ENCODE measurements at places on chromosomes 12 and 14. TPM values are rescaled to one million over a fixed set of nuclear protein-coding genes. Genes with fewer than 3 reads are reported as not detected.
A peak's percentile ranks its signal among the peaks of the same experiment; 100 is the strongest.

GRCh38 chr12:56518570-56518969 is 3.0 kb upstream of the RBMS2 start:
- no peak for DNase-seq

- no peak for DNase-seq
Observed at GRCh38 chr14:35539969-35540368, 6.0 kb downstream of the INSM2 start.

- DNase-seq, result no peak
Observed at GRCh38 chr12:65968359-65968758, 144.1 kb downstream of the HMGA2 start.

- DNase-seq, result no peak
Observed at GRCh38 chr12:127723251-127723650, 543.7 kb upstream of the TMEM132C start.

The PTGDR gene
- total RNA-seq, result 10.0 TPM

GRCh38 chr14:37985826-37986470 is 221.8 kb upstream of the SSTR1 start:
- no peak for DNase-seq

DNA sequence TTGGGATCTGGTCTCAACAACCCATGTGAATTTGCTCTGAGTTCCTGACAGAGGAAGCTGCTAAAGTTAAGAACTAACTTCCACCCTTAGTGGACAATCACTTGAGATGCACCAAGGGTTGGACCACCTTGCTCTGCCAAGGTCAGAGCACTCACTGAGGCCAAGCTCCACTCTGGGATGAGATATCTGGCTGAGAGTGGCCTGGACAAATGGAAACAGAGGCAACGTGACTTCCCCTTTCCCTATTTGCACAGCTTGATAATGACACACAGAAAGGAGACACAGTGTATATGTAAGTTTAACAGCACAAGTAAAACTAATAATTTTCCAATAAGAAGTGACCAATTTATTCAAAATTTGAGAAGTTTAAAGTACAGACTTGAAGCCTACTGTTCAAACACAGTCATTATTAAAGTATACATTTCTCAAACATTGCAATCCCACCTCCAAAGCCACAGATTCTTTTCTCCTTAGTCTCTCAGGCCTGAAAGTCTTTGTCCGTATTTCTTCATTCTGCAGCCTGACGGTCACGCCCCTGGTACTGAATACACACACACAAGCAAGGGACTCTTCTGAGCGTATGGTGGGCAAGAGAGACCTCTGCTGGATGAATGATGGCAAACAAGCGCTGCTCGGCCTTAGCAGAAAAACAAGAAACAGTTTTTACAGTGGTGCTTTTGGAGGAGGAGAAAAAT is 28.6 kb downstream of the TMEM30B start:
- DNase-seq, result peak; percentile 46

DNA sequence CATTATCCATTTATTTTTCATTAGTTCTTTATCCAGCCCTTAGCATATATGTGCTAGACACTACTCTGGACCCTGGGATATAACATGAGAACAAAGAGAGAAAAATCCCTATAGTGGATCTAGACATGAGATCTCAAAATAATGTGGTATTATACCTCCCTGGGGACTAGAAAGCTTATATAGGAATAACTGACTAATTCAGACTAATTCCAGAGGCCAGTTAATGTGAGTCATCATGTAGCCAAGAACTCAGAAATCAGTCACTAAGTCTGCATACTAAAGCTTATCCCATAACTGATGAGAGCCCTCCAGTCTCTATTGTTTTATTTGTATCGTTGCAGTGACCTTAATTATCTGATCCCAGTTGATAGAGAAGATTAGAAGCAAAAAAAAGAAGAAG is 267.1 kb upstream of the RGS6 start:
- DNase-seq, result no peak
